ENCODE measurements at places on chromosomes 1 and 21.

- DNase-seq: no peak
Measured at GRCh38 chr21:25887646-25888306, 153.0 kb downstream of the GABPA start.

DNA sequence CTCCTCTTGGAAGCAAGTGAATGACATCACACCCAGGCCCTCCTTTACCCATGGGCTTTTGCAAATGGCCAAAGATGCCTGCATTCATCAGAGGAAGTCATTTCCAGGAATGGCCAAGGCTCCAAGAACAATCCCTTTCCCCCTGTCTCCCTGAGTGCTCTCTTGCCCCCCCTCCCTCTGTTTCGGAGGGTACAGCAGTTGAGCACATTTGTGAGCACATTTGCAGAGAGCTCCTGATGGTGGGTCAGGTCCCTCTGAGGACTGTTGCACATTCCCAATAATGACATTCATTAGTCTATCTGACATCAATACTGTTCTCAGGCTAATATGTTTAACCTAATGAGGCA lies 113.4 kb downstream of the MATN1 start:
- DNase-seq: no peak

- no peak for DNase-seq
Measured at GRCh38 chr1:65011983-65012382, 45.6 kb upstream of the JAK1 start.

GRCh38 chr21:41766883-41767605 lies at the start of gene RIPK4:
Gene RIPK4 (minus strand): TSS chr21:41767052. CDS start chr21:41767041, 11 bp downstream.
- no peak for DNase-seq

- DNase-seq: peak; percentile 88
Measured at GRCh38 chr1:201713086-201713810, 115.7 kb upstream of the IPO9 start.

DNA sequence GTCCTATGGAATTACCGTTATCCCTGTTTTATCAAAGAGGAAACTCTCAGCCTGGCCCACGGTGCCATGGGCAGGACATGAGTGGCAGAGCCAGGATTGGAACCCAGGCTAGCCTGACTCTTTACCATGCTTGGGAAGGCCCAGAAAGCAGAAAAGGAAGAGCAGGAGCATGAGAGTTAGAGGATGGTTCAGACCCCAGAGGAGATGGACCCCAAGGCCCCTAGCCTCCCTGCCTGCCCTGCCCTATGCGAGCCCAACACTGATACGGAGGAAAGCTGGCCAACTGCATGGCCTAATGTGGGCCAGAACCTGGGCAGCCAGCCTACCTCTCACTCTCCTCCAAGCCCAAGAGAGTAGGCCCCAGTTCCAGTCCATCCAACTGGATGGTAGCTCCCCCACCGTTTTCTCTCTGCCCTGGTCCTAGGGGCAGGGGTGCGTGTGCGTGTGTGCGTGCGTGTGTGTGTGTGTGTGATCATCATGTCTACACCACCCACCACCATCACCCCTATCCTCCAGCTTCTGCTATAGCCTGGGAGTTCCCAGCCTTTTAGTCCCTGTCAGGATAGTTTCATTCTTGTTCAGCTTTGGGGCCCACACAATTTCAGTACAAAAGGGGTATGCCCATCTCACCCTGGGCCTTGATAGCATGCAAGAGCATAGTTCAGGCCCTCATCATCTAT lies 15.4 kb upstream of the MEX3A start:
- no peak for DNase-seq

DNA sequence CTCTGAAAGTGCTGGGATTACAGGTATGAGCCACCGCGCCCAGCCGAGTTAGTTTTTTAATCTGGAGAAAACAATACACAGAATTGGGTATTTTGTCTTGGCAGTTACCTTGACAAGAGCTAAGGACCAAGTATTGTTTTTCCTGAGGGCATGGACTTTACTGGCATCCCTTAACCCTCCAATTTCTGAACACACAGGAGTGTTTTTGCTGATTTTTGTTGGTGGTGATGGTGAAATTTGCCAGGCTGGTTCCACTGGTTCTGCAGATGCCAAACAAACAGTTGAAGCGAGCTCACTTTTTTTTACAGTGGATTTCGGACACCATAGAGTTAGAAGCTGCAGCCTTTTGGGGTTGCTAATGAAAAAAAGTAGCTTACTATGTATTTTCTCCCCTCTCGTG lies 37.2 kb upstream of the SH3D21 start:
- no peak for DNase-seq

DNA sequence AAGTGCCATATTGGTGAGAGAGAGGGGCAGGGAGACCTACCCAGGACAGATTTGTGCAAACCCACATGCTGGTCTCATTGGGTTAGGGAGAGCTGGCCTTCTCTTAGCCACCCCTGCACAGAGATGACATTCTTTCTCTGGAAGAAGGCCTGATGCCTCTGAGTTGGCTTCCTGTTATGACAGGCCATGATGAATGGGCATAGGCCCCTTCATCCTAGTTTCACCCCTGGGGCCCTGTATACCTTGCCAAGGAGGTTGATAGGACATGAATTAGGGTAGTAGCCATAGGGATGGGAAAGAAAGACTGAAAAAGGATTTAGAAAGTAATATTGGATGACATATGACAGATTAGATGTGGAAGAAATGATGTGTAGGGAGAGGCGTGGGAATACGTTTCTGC lies 46.6 kb downstream of the TENT5C start:
- DNase-seq: no peak

DNA sequence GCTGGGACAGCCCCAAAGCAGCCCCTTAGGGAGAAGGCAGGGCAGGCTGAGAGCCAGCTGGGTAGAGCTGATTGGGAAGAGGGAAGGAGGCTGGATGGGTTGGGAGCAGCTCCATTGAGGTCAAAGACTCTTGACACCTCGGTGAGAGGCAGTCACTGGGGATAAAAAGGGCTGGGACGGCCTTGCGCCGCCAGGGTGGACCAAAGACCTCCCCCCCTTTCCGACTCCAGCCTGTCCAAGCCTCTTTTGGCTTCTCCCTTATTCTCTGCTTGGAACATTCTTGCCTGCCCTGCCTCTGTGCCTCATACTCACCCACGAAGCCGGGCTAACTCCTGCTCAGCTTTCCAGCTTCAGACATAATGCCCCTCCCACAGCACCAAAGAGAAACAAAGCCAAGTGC lies 51.1 kb downstream of the LRRC38 start:
- DNase-seq: no peak

GRCh38 chr1:115306146-115306545 lies 31.9 kb downstream of the NGF start:
- no peak for DNase-seq

DNA sequence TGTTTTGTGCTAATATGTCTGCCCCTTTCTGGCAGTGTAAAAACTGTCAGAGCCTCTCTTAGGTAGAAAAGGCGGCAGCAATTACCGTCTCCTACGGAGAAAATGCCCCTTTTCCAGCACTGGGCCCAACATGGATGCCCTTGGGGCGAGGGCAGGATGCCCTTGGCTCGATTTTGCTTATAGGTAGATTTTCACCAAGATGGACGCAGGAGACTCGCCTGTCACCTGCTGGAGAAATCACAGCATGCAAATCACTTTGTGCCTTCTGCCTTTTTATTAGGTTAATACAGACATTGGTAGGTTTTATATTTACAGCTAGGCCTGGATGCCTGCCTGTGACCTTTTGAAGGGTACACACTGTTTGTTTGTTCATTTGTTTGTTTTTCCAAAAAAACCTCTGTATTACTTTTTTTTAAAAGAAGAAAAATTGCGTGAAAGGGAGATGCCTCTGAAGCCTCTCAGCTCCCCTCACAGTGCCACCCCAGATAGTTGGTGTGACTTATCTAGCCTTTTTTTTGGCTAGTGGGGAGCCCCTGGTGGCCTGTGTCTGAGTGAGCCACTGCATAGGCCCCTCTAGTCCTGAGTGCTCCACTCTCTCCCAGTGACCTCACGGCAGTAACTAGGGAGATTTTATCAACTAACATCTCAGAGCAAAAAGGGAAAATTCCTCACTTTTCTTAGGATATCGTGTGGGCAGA lies 2.5 kb downstream of the ATP1B1 start:
- peak; percentile 74 for DNase-seq

DNA sequence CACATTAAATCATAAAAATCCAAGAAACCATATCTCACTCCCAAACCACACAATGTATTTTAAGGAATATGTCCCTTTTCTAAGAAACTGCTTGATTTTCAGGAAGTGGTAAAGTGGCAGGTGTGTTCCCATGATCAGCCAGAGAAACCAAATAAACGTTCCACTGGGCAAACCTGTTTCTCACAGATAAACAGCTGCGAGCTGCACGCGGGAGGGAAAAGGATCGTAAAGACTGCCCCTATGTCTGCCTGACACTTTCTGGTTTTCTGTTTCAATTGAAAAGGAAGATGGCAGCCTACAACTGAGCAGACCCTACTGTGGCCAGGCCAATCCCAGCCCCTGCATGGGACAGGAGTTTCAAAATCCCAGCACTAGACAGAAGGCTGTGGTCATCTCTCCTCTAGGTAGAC lies 36.6 kb downstream of the HIVEP3 start:
- DNase-seq: no peak

- no peak for DNase-seq
Measured at GRCh38 chr1:15381805-15382204, 27.9 kb upstream of the EFHD2 start.

- no peak for DNase-seq
Measured at GRCh38 chr1:235855811-235856429, 10.8 kb downstream of the LYST start.

- no peak for DNase-seq
Measured at GRCh38 chr1:85661767-85662166, 46.5 kb downstream of the ZNHIT6 start.

DNA sequence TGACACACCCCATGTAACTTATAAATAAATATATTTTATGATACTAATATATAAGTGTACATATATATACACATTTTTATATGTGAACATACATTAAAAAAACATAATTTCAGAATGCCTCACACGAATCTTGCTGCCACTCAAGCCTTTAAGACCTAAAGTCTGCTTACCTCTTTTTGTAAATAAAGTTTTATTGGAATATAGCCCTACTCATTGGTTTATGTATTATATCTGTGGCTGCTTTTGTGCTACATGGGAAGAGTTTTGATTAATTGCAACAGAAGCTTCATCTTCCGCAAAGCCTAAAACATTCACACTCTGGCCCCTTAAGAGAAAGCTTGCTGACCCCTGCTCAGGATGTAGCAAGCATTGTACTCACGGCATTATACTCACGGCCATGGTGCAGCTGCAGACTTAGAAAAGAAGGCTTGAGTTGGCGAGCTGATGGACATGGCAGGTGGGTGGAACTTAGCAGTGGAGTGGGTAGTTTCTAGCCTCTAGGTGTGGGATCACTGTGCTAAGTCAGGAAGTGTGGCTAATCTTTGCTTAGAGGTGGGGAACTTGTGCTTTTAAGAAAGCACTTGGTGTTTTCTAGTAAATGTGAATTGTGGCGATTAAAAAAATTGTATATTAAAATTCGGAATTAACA lies 80.8 kb downstream of the DYRK1A start:
- no peak for DNase-seq

DNA sequence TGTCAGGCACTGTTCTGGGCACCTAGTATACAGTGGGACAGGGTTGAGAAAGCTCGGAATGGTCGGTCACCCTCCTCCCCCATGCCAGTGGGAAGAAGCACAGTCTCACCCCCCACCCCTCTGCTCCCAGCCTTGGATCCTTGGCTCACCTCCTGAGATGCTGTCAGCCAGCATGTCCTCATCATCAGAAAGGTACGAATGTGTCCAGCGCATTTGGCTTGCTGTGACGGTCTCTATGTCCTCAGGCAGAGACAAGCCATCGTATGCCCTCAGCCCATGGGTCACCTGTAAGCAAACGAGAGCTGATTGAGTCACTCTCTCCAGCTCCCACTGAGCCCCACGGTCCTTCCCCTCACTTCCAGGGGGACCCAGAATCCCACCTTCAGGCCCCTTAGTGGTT lies 41.1 kb downstream of the HSPG2 start:
- no peak for DNase-seq

- DNase-seq: peak; percentile 82
Measured at GRCh38 chr1:207890136-207890738, 20.7 kb downstream of the CD34 start.

GRCh38 chr1:19488136-19488535 lies 2.8 kb upstream of the CAPZB start:
- DNase-seq: no peak

DNA sequence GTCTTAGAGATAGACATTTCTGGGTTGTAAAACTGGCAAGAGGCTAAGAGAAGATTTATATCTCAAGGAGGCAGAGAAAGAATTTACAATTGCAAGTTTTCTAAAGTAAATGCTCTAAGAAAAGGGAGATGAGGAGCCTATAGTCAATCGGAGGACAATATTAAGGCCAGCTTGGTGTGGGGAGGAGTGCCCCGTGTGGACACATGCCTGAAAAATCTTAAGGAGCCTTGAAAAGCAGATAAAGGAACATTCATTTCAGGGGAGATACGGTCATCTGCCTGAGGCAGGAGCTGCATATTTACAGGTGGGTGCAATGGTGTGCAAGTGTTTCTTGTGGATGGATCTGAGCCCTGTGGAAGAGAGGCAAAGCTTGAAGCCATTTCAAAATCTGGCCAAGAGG lies 25.6 kb downstream of the FCRL2 start:
- no peak for DNase-seq

- no peak for DNase-seq
Measured at GRCh38 chr1:207396168-207396746, 57.9 kb upstream of the CR2 start.

DNA sequence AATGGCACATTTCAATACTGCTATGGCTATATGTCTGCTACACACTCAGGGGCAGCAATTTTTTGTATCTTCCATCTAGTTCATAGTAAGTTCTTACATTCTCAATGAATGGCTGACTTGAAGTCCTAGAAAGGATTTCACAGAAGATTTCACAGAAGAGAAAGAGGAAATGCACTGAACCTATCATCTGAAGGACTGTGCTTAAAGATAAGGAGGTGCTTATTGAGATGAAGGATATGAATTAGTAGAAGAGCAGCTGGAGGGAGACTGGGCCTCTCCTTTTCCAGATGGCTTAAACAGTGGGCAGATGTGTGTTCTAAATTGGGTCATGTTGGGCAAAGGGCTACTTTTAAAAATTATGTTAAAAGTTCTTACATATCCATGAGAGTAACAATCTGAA lies 14.6 kb downstream of the ADAR start:
- DNase-seq: no peak

DNA sequence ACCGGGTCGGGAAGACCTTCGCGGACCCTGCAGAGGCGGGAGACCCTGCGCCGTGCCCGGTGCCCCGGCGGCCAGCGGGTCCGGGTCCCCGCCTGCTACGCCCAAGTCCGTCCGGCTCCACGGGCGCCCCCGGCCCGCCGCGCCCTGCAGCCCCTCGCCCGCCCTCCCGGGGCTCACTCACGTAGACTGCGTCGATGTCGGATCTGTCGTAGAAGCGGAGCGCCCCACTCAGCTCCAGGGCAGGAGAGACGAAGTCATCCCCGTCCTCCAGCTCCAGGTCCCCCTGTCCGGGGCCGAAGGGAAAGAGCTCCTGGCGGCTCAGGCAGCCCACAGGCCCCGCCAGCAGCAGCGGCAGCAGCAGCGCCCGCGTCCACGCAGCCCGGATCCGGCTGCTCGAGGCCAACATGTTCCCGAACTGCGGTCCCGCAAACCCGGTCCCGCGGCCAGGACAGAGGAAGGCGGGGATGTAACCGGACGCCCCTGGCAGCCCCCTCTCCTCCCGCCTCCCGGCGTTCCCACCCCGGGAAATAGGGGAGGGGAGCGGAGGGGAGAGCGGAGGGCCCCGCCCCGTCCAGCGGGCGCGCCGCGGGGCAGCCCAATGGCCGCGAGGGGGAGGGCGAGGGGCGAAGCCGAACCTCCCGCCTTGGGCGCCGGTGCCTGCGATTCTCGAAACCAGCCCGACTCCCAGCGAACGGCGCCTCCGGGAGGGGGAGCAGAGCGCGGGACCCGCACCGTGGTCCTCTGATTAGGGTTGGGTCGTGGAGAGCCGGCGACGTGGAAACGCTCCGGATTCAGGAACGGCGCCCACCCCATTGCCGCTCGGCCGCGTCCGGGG lies at the start of gene NID1:
Gene NID1, minus strand, starts transcription at position 417 of the 835 bp plus-strand sequence. Its CDS starts 11 bp downstream, at position 406.
- peak; percentile 35 for DNase-seq

- peak; percentile 33 for DNase-seq
Measured at GRCh38 chr21:20875742-20876141, 122.5 kb upstream of the NCAM2 start.
